ENCODE measurements at places on chromosomes 16 and 17. TPM values are rescaled to one million over a fixed set of nuclear protein-coding genes. Genes with fewer than 3 reads are reported as not detected.

Gene PLA2G10
- total RNA-seq, result not detected

Gene TUBD1
- 6.3 TPM for total RNA-seq

Gene CMTM1
- total RNA-seq, result 3.6 TPM

DNA sequence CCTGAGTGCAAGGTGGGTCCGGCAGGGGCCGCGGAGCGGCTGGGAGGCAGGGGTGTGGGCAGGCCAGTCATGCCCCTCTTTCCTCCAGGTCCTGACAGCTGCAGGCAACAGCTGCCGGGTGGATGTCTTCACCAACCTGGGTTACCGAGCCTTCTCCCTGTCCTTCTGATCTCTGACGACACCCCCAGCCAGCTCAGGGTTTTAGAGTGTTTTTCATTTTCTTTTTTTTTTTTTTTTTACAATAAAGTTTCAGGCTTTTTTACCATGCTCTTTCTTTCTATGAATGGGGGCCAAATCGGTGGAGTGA is 3.6 kb downstream of the THOC6 start:
- DNase-seq, result no peak

GRCh38 chr16:67166598-67167168 is 2.1 kb downstream of the HSF4 start:
- DNase-seq, result no peak

GRCh38 chr16:85869785-85870558 is 29.0 kb upstream of the IRF8 start:
- DNase-seq, result no peak

DNA sequence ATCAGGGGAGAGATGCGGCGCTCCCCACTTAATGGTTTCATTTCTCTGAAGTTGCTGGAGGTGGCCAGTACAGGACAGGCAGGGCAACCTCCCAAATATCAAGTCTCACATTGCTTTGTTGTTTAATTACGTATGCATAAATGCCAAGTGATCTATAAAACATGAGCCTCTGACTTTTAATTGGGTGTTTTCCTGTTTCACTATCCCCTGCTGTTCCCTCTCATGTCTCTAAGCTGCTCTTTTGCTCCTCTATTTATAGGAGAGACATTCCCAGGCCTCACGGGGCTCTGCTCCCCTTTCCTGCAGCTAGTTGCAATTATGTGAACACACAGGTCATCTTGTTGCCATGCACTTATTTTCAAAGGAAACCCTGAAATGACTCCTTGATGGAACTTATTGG is 1173.5 kb upstream of the GOT2 start:
- DNase-seq, result no peak

GRCh38 chr17:2192367-2193057 is 111.1 kb downstream of the SMG6 start:
- DNase-seq, result no peak

- DNase-seq, result no peak
These were observed 81.8 kb upstream of the TOB1 start for GRCh38 chr17:50947782-50948543.

DNA sequence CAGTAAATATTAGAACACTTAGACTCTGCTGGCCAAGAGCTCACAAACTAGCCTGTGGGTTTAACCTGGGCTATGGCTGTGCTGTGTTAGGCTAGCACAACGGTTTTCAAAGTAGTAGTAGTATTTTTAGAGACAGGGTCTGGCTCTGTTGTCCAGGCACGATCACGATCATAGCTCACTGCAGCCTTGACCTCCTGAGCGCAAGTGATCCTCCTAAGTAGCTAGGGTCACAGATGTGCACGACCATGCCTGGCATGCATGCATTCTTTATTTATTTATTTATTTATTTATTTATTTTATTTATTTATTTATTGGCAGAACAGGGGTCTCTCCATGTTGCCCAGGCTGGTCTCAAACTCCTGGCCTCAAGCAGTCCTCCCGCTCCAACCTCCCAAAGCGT is 10.3 kb downstream of the MRPL27 start:
- no peak for DNase-seq

Measured in T-helper 17 cell (primary cell).